ENCODE measurements at places on chromosomes 2 and 18. TPM values are rescaled to one million over a fixed set of nuclear protein-coding genes. Genes with fewer than 3 reads are reported as not detected.

GRCh38 chr2:207501802-207502576 is 27.8 kb upstream of the CREB1 start:
- no peaks in the 10 kb centered on the region for H3K27me3 ChIP-seq
- no peaks in the 10 kb centered on the region for H3K36me3 ChIP-seq
- H3K4me3 ChIP-seq, result no peak overlapping the region
- DNase-seq, result no peak
- no peak overlapping the region for H3K27ac ChIP-seq

- DNase-seq, result no peak
- no peaks in the 10 kb centered on the region for H3K27me3 ChIP-seq
- H3K36me3 ChIP-seq, result peaks cover 3% of the 10 kb centered on the region
- no peak overlapping the region for H3K27ac ChIP-seq
Observed at GRCh38 chr18:80200171-80200931, 47.0 kb downstream of the PARD6G start.

The PARD3B gene
- 26.7 TPM for total RNA-seq

The RGPD4 gene
- 0.18 TPM for total RNA-seq

The CPS1 gene
- 22.3 TPM for total RNA-seq

DNA sequence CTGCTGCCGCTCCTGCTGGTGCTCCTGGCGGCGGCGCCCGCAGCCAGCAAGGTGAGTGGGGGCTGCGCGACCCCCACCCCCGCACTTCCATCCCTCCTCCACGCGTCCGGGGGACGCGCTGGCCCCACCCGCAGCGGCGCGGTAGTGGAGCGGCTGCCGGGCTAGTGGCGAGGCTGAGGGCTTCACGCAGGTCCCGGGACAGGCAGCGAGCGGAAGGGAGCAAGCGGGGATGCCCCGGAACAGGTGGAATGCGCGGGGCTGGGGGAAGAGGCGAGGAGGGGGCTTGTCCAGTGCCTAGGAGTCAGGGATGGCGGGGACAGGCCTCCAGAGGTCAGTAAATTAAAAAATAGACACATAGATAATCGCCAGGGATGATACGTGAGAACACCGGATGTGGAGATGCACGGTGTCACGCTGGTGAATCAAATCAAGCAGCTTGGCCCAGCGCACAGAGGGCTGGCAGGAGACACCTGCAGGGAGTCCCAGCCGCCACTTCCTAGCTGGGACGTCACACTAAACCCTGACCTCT is 403 bp downstream of the COL4A3 start:
- no peaks in the 10 kb centered on the region for H3K36me3 ChIP-seq
- peaks cover 13% of the 10 kb centered on the region for H3K4me1 ChIP-seq
- no peak for DNase-seq

The ABCB11 gene
- not detected for total RNA-seq

DNA sequence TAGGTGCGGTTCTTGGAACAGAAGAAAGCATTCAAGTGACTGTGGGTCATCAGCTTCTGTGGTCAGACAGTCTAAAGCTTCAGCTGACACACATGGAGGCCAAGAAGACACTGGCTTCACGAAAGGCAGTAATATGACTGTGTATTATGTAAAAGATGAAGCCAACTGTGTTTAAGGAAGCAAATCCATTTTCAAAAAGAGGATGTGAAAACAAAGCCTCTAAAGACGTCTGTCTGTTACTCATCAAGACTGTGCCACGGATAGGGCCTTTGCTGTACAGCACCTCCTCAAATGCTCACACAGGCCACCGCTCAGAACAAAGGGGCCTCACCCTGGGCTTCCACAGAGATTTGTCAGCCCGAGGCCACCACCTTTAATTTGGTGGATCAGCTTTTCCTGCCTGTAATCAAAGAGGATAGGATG is 21.1 kb upstream of the TMEM163 start:
- H3K4me3 ChIP-seq, result no peak overlapping the region
- H3K4me1 ChIP-seq, result no peaks in the 10 kb centered on the region
- peaks cover 2% of the 10 kb centered on the region for H3K27me3 ChIP-seq
- H3K36me3 ChIP-seq, result no peaks in the 10 kb centered on the region

GRCh38 chr2:40034801-40035200 is 255.7 kb upstream of the THUMPD2 start:
- H3K27me3 ChIP-seq, result no peaks in the 10 kb centered on the region
- H3K36me3 ChIP-seq, result no peaks in the 10 kb centered on the region
- H3K4me3 ChIP-seq, result no peak overlapping the region
- no peak for DNase-seq

GRCh38 chr18:69840445-69840844 is 107.2 kb downstream of the CD226 start:
- H3K27ac ChIP-seq, result no peak overlapping the region
- peaks cover 3% of the 10 kb centered on the region for H3K4me1 ChIP-seq
- no peak for DNase-seq

GRCh38 chr2:235560345-235560744 is 66.5 kb downstream of the AGAP1 start:
- H3K4me3 ChIP-seq, result no peak overlapping the region
- no peak for DNase-seq
- H3K27ac ChIP-seq, result no peak overlapping the region
- peaks cover 40% of the 10 kb centered on the region for H3K4me1 ChIP-seq
- no peaks in the 10 kb centered on the region for H3K27me3 ChIP-seq

The UGT1A5 gene
- total RNA-seq, result not detected

DNA sequence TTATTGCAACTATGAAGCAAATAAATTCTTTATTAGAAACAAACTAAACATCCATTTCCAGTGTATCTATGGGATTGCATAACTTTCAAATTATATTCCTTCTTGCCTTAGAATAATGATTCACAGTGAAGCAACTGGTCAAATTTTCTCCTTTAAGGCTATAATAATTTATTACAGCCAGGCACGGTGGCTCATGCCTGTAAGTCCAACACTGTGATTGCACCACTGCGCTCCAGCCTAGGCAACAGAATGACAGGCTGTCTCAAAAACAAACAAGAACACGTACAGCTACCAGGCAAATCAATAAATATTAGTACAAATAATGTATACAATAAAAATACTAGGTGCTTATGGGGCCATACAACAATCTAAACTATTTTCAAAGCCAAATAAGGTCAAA is 1416.2 kb downstream of the LRP1B start:
- H3K36me3 ChIP-seq, result no peaks in the 10 kb centered on the region
- H3K4me3 ChIP-seq, result no peak overlapping the region

DNA sequence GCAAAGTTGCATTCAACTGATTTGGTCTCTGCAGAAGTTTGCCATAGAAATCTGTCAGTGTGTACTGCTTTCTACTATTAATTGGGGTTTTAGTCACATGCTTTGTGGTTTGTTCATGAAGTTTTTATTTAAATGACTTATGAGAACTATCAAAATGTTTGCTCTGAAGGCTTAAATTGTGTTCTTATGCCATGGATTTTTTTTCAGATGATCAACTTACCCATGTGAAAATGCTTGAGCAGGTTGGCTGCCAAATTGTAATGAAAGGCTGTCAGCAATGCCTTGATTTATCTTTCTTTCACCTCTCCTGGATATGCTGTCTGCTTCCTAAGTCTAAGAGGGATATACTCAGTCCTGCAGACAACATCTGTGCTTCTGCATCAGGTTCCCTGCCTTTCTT is 50.7 kb downstream of the FMNL2 start:
- no peak for DNase-seq
- peaks cover 11% of the 10 kb centered on the region for H3K4me1 ChIP-seq
- no peak overlapping the region for H3K27ac ChIP-seq
- H3K27me3 ChIP-seq, result no peaks in the 10 kb centered on the region
- H3K36me3 ChIP-seq, result peaks cover 5% of the 10 kb centered on the region

- no peak overlapping the region for H3K27ac ChIP-seq
- no peak for DNase-seq
- peaks cover 6% of the 10 kb centered on the region for H3K4me1 ChIP-seq
- H3K4me3 ChIP-seq, result no peak overlapping the region
- H3K36me3 ChIP-seq, result peaks cover 2% of the 10 kb centered on the region
- peaks cover 51% of the 10 kb centered on the region for H3K27me3 ChIP-seq
Observed at GRCh38 chr2:230849633-230850357, 14.9 kb upstream of the ITM2C start.

GRCh38 chr18:48203961-48204666 is 205.1 kb downstream of the ZBTB7C start:
- H3K27ac ChIP-seq, result no peak overlapping the region
- no peak overlapping the region for H3K4me3 ChIP-seq
- H3K4me1 ChIP-seq, result no peaks in the 10 kb centered on the region
- H3K36me3 ChIP-seq, result no peaks in the 10 kb centered on the region

GRCh38 chr2:182605166-182605565 is 110.9 kb upstream of the DNAJC10 start:
- no peak overlapping the region for H3K4me3 ChIP-seq
- no peak overlapping the region for H3K27ac ChIP-seq
- no peak for DNase-seq
- H3K36me3 ChIP-seq, result no peaks in the 10 kb centered on the region
- no peaks in the 10 kb centered on the region for H3K27me3 ChIP-seq
- H3K4me1 ChIP-seq, result no peaks in the 10 kb centered on the region

DNA sequence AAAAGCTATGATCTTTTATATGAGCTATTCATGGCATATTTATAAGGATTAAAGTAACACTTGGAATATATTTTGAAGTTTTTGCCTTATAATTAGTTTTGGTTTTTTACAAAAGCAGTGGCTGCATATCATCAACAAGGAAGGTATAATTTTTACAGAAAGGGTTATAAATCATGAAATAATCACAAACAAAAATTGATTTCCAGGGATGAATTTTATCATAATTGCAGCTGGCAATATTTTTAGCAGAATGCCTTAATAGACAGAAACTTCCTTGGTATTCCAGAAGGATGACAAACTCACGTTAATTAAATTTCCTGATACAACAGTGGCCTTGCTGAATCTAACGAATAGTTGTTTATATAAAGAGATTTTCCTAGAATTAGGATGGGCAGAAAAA is 260.5 kb upstream of the SLC39A10 start:
- H3K4me1 ChIP-seq, result no peaks in the 10 kb centered on the region
- no peak for DNase-seq
- H3K36me3 ChIP-seq, result no peaks in the 10 kb centered on the region
- no peak overlapping the region for H3K4me3 ChIP-seq
- no peak overlapping the region for H3K27ac ChIP-seq
- peaks cover 36% of the 10 kb centered on the region for H3K27me3 ChIP-seq

- H3K36me3 ChIP-seq, result no peaks in the 10 kb centered on the region
- H3K27me3 ChIP-seq, result peaks cover 19% of the 10 kb centered on the region
- no peak overlapping the region for H3K4me3 ChIP-seq
- no peak overlapping the region for H3K27ac ChIP-seq
Observed at GRCh38 chr18:69655816-69656215, 255.1 kb downstream of the DOK6 start.

DNA sequence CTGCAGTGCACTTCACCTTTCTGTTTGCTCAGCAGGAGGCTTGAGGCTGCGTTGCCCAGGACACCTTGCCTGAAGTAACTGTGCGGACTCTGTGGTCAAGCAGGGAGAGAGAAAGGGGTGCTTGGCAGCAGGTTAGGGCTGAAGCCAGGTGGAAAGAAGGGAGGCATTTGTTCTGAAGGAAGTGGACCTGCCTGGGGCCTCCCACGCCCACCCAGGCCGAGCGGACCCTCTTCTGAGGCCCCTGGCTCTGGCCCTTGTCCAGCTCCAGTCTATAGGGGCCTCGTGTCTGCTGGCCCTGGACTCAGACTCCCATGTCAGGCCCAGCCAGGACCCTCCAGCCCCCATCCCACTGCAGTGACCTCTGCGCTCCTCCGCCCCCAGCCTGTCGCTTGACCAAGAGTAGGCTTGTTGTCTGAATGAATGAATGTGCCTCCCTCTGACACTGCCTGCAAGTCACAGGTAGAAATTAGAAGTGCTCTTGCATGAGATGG is 2.5 kb downstream of the SNED1 start:
- H3K36me3 ChIP-seq, result peaks cover 8% of the 10 kb centered on the region
- peaks cover 11% of the 10 kb centered on the region for H3K27me3 ChIP-seq
- DNase-seq, result peak; percentile 75
- peaks cover 24% of the 10 kb centered on the region for H3K4me1 ChIP-seq
- H3K27ac ChIP-seq, result no peak overlapping the region

The KCNE4 gene
- 3.5 TPM for total RNA-seq

DNA sequence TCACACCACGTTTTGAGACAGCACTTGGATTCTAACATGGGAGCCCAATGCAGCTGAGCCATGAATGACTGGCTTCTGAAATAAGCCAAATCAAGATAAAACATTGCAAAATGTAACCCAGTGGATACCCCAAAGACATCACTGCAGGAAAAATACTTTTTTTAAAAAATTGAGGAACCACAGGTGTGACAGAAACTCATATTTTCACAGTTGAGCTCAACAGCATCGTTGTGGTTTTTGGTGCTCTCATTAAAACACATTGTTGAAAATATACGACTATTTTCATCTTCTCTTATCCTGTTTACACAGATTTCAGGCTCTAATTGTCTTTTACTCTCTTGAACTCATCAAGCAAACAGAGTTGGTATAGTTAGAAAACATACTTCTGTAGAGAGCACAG is 429.3 kb upstream of the VRK2 start:
- no peak overlapping the region for H3K4me3 ChIP-seq
- H3K27me3 ChIP-seq, result no peaks in the 10 kb centered on the region
- no peaks in the 10 kb centered on the region for H3K36me3 ChIP-seq
- DNase-seq, result no peak
- H3K27ac ChIP-seq, result no peak overlapping the region

DNA sequence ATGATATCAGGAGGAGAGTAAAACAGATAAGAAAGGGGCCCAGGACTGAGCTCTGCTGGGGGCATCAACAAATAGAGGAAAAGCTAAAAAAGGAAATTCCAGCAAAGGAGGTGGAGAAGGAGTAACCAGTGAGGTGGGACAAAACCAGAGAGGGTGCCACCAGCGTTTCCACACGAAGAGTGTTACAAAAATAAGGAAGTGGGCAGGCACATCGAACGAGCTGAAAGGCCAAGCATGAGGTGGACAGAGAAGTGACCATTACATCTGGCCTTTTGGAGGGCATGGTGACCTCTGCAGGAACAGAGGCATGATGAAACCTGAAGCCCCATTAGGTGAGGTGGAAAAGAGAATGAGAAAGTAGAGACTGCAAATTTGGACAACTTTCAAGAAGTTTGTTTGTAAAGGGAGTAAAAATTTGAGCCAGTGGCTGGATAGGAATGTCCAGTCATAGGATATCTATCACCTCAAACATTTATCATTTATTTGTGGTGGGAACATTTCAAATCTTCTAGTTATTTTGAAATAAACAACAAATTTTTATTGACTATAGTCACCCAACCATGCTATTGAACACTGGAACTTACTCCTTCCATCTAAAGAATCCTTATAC is 18.4 kb upstream of the VIT start:
- H3K27me3 ChIP-seq, result no peaks in the 10 kb centered on the region
- no peak overlapping the region for H3K4me3 ChIP-seq
- peaks cover 2% of the 10 kb centered on the region for H3K36me3 ChIP-seq
- H3K27ac ChIP-seq, result no peak overlapping the region

DNA sequence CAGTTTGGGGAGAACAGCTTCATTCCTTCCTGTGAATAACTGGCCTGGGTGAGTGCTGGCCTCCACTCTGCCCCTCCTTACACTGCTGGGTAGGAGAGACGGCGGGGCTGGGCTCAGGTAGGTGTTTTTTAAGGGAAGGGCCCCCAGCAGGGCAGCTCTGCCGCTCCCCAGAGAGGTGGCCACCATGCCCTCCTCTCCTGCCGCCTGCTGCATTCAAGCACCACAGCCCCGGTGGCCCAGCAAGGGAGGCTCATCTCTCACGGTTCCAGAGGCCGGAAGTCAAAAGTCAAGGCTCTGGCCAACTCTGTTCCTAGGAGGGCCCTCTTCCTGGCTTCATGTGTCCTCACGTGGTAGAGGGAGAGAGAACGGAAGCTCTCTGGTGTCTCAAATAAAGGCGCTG is 81.1 kb downstream of the SH3BP4 start:
- H3K4me1 ChIP-seq, result peaks cover 11% of the 10 kb centered on the region
- H3K4me3 ChIP-seq, result no peak overlapping the region
- no peaks in the 10 kb centered on the region for H3K27me3 ChIP-seq
- no peak for DNase-seq

GRCh38 chr18:3305933-3306332 is 44.0 kb downstream of the MYL12B start:
- DNase-seq, result no peak
- peaks cover 5% of the 10 kb centered on the region for H3K27me3 ChIP-seq
- peaks cover 6% of the 10 kb centered on the region for H3K4me1 ChIP-seq
- no peak overlapping the region for H3K27ac ChIP-seq
- H3K4me3 ChIP-seq, result no peak overlapping the region
- no peaks in the 10 kb centered on the region for H3K36me3 ChIP-seq

All from osteocyte (in vitro differentiated cells).